ENCODE measurements at places on chromosomes 4 and X.

DNA sequence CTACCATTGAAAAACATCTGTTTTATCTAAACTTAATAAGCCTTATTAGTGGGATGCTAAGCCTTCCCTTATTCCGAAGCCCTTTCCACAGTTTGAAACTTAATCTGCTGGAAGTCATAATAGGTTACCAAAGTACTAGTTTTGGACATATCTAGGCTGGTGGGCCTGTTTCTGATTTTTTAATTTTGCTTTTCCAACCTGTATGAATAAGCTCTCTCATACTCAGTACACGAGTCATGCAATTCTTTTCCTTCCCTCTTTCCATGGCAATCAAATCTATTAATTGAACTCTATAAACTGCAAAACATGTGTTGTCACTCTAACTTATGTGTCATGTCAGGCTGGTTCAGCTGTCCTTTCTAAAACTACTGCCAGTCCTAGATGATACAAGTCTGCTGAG is 91.0 kb downstream of the AMMECR1 start:
- DNase-seq: no peak

DNA sequence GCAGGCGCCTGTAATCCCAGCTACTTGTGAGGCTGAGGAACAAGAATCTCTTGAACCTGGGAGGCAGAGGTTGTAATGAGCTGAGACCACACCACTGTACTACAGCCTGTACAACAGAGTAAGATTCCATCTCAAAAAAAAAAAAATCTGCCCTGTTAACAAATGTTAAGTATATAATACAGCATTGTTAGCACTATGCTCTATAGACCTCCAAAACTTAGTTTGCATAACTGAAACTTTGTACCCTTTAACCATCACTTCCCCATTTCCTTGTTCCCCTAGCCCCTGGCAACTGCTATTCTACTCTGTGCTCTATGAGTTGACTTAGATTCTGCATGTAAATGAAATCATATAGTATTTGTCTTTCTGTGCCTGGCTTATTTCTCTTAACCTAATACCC is 76.7 kb downstream of the TAB3 start:
- DNase-seq: no peak

DNA sequence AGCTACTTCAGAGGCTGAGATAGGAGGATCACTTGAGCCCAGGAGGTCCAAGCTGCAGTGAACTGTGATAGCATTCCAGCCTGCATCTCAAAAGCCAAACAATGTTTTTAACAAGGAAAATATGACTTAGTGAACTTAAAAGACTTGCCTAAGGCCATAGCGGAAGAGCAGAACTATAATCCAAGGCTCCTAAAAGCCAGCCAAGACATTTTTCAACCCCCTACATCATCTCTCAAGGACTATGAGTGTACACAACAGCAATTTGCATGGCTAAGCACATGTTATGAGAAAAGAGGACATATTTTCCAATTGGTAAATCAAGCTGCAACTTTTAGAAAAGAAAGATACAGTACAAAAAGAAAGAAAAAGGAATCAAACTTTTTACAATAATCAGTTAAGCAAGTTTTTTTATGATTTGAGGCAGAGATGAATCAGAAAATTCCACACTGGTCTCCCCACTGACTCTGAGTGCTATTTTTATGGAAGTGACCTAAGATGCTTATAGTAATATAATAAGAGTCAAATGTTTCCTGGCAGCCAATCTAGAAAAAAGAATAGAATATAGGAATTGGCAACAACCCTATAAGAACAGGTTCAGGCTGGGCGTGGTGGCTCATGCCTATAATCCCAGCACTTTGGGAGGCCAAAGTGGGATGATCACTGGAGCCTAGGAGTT is 9.8 kb upstream of the ACOT9 start:
- DNase-seq: no peak

DNA sequence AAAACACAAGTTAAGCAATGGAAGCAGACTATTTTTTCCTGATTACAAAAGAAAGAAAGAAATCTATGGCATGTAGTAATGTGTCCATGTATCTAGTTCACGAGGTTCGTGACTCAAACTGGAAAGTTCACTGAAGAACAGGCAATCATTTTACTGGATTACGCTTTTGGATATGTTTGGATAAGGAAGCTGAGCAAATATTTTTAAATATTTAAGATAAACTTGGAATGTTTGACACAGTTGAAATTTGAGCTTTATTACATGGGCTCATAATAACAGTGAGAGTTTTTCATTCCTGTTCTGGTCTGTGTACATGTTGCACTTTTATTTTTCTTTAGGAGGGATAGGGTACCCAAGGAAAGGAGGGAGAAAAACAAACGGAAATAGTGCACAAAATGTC is 244.2 kb upstream of the GK2 start:
- DNase-seq: no peak

DNA sequence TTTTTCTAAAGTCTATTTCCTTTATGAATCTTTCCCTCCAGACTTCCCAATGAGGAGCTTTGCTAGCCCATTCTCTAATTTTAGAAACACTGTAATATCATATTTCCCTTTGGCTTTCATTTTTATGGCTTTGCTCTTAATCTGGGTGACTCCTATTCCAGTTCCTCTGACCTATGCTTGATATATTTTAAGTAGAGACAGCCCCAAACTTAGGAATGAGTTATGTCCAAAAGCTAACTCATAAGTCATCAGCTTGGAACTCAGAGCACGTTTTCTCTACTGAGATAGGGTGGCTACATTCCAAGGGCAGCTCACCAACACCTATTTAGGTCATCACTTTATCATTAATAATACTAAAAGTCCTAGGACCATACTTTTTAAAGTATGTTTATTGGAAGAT is 77.8 kb downstream of the OR13H1 start:
- no peak for DNase-seq

DNA sequence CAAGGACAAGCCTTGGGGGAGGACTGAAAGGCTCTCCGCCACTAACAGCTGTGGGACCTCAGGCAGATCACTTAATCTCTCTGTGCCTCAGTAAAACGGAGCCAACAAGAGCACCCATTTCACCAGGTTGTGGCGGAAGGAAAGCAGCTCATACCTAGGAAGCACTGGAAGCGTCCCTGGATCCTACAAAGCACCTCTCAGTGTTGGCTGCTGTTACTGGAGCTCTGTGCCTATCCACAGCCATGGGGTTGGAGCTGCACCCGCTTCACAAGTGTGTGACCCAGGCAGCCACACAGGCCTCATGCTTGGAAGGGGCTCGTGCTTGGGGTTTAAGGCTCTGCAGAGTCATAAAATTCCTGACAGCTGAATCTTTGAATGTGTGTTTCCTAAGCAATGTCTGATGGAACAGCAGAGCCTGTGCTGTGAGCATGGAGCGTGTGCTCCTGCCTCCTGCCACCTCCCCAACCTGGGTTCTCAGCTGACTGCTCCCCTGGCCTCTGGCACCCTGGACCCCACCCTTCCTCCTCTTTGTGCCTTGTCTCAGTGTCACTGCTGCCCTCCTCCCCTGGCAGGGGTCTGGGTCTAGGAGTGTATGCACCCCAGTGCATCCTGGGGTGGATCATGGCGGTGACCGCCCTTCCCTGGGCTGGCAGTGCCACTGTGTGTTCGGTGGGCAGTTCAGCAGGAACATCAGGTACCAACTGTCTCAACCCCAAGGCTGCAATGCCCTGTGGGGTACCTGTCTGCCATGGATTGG is 14.4 kb upstream of the MAN2B2 start:
- DNase-seq: no peak
